CD4-positive, alpha-beta T cell treated with Interleukin-6 at 100 ng/mL for 8 hours (primary cell): ENCODE measurements at places on chromosomes 1 and 21.
A peak's percentile ranks its signal among the peaks of the same experiment; 100 is the strongest.

- no peak for DNase-seq
Measured at GRCh38 chr1:20223551-20224419, 37.5 kb upstream of the PLA2G2C start.

DNA sequence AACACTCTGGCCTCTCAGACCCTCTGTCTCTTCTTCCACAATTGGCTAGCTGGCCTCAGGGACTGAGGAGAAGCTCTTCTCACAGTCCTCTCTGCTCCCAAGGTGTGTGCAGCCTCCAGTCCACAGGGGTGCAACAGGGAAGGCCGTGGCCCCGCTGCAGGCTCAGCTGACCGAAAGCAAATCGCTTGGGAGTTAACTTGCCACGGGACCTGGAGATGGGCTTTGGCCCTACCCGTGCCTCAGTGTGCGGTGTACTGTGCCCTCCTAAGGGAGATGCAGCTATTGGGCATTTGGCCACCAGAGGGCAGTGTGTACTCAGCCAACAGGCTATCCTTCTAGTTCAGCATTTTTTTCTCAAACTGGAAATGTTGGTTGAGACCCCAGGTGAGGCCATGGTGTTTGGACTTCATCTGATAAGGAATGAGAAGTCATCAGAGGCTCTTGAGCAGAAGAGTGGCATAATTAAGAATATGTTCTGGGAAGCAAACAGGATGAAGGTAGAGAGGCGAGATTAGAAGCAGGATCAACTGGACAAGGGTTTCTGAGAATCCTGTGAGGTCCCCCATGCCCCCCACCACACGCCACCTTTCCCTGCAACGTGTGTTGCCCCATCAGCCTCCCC is 42.5 kb upstream of the TMEM125 start:
- peak; percentile 77 for DNase-seq

DNA sequence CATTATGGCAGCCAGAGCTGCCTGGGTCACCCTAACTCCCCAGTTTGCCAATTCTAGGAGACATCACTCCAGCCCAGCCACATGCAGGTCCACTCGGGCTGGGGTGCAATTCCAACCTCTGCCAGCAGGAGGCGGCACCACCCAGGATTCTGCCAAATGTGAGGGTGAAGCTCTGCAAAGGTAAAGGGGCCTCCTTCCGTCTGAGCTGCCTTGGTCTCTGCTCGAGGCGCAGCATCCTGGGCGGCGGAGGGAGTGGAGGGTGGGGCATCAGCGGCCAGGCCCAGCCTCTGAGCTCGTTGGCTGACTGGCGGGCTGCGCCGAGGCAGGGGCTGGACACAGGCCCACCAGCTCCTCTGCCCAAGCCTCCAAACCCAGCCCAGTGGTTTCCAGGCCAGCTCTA is 63.8 kb downstream of the ARHGEF16 start:
- DNase-seq: no peak

GRCh38 chr1:93964096-93964776 is 55.0 kb upstream of the GCLM start:
- no peak for DNase-seq

DNA sequence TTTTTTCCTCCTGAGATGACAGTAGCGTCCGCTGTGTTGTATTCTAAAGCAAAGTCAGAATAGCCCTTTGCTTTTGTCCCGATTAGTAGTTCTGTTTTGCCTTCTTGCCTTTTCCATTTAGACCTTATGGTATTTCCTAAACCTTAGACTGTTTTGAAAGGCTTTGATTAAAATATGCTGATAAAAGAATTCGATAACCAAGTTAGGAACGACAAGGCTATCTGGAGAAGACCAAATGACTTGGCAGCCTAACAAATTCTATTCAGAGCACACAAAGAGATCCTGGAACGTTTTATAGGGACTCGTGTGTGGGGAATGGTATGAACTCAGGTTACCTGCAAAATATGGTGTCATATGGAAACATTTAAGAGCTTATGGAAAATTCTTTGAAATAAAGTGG is 42.9 kb downstream of the NFIA start:
- no peak for DNase-seq

GRCh38 chr1:245310571-245311531 is 156.1 kb downstream of the KIF26B start:
- DNase-seq: no peak

- DNase-seq: peak; percentile 30
Measured at GRCh38 chr1:44030605-44031251, 534 bp downstream of the SLC6A9 start.

- no peak for DNase-seq
Measured at GRCh38 chr1:182391028-182391361, 595 bp downstream of the GLUL start.
